ENCODE measurements at places on chromosomes 2 and 18.

DNA sequence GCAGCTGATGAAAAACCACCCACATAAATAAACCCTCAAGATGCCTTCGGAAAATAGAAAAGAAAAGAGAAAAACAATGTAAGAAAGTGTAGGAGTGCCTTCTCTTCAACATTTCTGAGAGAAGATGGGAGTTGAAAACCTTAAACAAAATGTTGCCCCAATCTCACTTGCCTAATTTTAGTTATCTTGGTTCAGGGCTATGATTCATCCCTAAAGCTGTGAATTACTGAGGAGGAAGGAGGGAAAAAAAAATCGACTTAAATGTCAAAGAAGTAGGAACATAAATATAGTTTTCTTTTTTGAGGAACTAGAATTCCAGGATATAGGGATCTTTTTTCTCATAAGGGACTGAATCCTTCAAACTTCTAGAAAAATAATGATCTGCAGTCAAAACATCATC is 360.3 kb downstream of the TGIF1 start:
- no peak for DNase-seq

GRCh38 chr2:6653281-6653750 is 212.4 kb downstream of the CMPK2 start:
- DNase-seq, result no peak

DNA sequence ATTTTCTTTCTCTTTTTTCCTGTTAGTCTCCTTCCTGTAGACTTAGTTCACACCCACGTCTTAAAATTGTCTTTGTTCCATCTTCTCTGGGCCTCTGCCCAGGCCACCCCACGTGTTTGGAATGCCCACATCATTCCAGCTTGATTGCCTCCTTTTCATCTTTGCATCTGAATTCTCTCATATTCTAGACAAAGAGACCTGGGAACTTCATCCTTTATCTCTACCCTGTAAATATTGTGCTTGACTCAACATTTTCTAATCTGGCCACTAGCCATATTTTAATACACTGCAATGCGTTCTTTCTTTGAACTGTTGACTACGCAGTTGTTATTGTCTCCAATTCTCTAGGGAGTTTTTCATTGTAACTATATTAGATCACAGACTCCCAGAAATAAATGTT is 187.5 kb upstream of the NRXN1 start:
- DNase-seq, result no peak

- peak; percentile 23 for DNase-seq
Measured at GRCh38 chr2:32627441-32627813, 423 bp upstream of the TTC27 start.

DNA sequence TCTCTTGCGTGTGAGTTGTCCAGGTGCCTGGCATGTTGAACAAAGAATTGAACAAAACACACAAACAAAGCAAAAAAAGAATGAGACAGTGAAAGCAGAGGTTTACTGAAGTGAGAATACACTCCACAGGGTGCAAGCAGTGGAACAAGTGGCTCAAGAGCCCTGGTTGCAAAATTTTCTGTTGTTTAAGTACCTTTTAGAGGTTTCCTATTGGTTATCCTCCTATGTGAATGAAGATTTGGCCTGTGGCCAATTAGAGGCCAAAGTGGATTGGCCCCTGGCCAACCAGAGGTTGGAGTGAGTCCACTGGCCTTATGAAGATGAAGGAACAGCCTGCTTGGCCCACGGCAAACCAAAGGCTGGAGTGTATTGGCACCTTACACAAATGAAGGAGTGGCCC is 1188.5 kb upstream of the NRXN1 start:
- no peak for DNase-seq

DNA sequence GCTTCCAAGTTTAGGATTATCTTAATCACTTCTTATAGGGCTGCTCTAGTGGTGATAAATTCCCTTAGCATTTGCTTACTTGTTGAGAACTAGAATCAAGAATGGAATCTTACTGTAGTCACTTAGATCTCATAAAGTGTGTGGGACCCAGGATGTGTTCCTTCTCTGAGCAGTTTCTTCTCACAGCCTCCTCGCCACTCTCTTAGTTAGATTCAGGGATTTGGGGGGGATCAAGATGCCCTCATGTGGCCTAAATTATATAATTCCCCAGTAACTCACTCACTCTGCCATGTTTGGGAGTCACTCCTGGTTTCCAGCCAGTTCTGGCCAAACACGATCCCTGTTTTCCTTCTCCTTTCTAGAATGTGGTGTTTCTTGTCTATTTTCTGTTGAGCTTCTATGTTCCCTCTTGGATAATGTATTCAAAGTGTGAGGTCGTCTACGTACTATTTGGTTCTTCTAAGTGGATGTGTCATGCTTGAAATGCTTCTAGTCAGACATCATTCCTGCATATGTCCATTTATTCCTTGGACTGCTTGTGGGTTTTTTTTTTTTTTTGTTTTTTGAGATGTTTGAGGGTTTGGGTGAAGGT is 414.9 kb upstream of the SYT4 start:
- no peak for DNase-seq

- DNase-seq, result no peak
Measured at GRCh38 chr18:35289293-35289692, 736 bp downstream of the ZSCAN30 start.

- DNase-seq, result no peak
Measured at GRCh38 chr18:64882896-64883295, 734.0 kb upstream of the LINC00305 start.

DNA sequence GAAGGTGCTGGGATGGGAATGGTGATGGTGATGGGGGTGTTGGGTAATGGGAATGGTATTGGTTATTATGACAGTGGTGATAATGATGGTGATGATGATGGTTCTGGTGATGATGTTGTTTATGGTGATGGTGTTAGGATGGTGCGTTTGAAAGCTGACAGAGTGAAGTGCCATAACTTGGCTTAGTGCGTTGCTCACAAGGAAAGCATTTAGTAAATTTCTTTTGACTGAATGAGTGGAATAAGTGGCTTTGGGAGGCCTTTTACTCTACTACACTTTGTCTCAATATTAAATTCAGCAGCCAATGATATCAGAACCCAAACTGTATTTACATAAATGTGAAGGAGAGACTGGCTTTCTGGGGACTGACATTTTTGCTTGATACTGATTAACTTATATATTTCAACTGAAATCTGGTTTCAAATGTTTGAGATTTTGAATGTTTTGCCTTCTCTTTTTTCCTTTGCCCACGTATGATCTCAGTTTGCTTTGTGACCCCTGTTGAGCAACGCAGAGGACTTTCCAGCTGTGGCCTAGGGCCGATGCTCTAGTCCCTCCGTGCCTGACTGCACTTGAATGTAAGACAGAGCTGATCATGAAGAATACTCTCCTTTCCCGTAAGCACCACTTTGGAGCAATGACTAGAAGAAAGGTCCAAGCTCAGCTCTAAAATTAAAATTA is 128.5 kb upstream of the SH3BP4 start:
- DNase-seq, result no peak

DNA sequence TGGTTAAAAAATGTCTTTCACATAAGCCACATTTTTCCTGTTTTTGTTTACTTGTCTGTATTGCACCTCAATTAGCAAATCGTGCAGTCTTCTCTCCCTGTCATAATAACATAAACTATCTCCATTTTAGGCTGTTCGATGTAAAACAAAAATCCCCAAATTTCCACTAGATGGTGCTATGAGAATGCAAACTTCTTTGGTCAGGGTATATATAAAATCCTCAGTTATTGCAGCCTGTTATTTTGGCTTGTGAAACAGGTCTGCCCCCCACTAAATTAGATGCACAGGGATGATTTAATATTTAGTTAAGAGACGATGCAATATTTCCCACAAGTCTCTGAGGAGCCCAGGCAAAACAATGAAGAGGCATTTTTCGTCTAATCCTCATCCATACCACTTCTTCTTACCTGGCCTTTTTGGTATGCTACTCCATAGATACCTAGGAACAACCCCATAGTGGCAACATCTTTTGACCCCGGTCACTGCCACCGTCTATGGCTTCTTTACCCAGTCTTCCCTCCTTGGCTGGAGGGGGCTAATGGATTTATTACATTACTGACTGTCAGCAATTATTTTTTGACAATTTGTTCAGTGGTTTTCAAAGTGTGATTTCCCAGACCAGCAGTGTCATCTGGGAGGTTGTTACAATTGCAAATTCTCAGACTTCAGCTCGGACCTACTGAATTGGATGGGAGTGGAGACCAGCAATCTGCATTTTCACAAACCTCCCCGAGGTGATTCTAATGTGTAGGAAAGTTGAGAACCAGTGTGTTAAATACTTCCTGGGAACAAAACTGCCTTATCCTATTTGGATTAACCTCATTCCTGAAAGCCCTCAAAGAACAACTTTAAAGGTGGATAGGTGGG is 117.4 kb upstream of the CWC22 start:
- DNase-seq, result peak; percentile 14

- no peak for DNase-seq
Measured at GRCh38 chr2:107810734-107811133, 16.0 kb upstream of the RGPD4 start.

- DNase-seq, result no peak
Measured at GRCh38 chr2:207594264-207594663, 30.9 kb downstream of the METTL21A start.

DNA sequence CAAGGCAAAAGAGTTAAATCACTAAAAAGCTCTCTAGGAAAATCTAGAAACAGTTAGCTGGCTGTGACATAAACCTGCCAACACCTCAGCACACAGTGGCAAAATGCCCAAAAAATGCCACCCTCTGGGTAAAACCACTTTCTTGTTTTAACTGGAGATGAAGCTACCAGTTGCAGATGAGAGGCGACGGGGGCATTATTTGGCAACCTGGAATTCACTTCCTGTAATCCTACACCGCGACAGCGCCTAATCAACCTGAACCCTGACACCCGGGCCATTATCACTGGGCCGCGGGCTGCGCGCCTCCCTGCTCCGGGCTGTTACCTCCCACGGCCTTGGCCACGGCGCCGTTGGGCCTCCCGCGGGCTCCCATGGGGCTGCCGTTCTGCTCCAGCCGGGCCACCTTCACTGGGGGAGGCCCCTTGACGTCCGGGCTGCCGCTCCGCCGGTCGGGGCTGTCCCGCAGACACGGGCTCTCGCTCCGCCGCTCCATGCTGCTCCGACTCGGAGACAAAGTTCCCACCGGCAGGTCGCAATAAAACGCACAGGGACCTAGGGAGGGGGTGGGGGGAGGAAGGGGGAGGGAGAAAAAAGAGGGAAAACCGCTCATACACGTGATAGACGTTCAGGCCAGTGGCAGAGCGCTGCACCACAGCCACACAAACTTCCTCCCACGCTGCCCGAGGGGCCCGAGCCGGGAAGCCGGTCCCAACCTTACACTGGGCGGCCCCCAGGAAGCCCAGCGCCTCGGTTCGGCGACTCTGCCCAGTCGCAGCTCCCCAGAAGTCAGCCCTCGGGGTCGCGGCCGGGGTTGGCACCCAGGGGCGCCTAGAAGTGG is 2.0 kb downstream of the SATB2 start:
- peak; percentile 81 for DNase-seq

- peak; percentile 54 for DNase-seq
Measured at GRCh38 chr2:54560146-54560881, 104.2 kb downstream of the SPTBN1 start.

DNA sequence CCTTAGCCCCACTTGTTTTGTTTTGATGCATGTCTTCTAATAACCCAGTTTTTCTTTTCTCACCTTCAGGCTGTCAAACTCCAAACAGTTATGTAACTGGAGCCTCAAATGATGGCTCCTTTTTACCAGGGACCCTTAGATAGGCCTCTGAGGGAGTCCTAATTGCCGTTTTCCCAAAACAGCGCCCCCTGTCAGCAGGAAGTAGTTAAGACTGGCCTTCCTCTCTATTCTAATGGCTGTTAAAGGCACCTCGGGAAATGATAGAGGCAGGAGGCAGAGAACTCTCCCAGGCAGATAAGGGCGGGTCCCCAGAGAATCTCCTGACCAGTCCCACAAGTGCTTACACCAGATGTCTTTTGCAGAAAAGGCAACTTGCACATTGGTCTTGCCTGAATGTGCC is 123.2 kb downstream of the KCNS3 start:
- DNase-seq, result no peak

DNA sequence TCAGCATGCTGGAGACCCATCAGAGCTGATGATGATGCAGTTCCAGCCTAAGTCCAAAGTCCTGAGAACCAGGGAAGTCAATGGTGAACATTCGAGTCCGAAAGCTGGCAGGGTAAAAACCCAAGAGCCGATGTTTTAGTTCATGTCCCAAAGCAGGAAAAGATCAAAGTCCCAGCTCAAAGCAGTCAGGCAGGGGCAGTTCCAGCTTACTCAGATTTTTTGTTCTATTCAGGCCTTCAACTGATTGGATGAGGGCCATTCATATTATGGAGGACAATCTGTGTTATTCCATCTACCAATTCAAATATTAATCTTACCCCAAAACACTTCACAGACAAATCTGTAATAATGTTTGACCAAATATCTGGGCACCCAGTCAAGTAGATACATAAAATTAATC is 38.3 kb downstream of the DSEL start:
- no peak for DNase-seq

DNA sequence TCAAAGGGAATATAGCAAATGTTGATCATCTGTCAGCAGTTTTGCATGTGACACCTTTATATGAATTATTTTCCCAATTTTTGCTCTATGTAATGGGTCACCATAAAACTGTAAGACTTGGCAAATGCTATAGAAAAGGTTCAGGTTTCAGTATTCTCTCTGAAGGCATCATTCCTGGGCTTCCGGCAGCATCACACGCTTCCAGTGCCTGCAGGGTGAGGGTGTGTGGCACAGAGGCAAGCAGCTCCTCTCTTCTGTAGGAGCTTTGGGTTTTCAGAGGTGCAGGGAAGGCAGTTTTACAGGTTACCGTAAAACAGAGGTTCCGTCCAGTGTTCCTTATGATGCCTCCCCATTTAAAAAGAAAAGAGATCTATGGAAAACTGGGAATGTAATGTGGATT is 18.8 kb downstream of the COA5 start:
- no peak for DNase-seq

- DNase-seq, result no peak
Measured at GRCh38 chr2:120772261-120772660, 36.6 kb downstream of the GLI2 start.

GRCh38 chr2:8612734-8613179 is 69.1 kb upstream of the ID2 start:
- DNase-seq, result no peak

DNA sequence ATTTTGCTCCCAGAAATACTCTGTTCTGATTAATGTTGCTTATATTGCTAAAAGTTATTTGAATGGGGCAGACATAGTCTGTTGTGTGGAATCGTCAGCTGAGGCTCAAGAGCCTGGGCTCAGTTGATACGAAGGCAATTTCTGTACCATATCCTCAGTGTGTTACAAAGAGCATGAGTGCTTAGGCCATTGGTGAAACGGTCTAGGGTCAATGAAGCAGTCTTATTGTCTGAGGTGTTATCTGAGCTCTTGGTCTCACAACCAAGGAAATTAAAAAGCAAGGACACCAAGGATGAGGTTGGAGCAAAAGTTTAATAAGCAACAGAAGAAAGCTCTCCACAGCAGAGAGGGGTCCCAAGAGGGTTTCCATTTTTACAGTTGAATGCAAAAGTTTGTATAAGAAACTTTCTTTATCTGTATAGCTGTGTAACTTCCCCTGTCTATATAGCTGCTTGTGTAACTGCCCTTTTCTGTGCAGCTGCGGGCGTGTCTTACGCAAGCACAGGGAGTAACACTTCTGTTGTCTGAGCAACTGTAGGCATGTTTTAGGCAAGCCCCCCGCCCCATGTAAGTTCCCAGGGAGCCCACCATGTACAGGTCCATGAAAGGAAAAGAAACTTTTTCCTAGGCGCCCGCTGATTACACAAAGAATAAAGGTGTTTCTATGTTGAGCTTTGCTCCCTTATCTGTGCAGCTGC is 40.6 kb upstream of the DSC1 start:
- DNase-seq, result peak; percentile 86

GRCh38 chr2:241559323-241560161 is 997 bp downstream of the BOK start:
- no peak for DNase-seq
